Heart left ventricle (tissue), 16 donors: ENCODE measurements at places on chromosomes 13 and 19.
A peak's percentile ranks its signal among the peaks of the same experiment; 100 is the strongest.

- peaks cover 14% of the 10 kb centered on the region for H3K27me3 ChIP-seq
- no peaks in the 10 kb centered on the region for H3K36me3 ChIP-seq
- DNase-seq = no peak
- no peak overlapping the region for H3K27ac ChIP-seq
- no peaks in the 10 kb centered on the region for H3K4me1 ChIP-seq
- H3K4me3 ChIP-seq = no peak overlapping the region
These were observed 3.0 kb downstream of the PROZ start for GRCh38 chr13:113161433-113161832.

GRCh38 chr19:16791942-16792341, 37.3 kb upstream of the SIN3B start:
- no peak overlapping the region for H3K27ac ChIP-seq
- H3K4me3 ChIP-seq = no peak overlapping the region
- H3K36me3 ChIP-seq = no peaks in the 10 kb centered on the region
- no peaks in the 10 kb centered on the region for H3K4me1 ChIP-seq

GRCh38 chr19:43814663-43815352, 12.3 kb upstream of the ZNF283 start:
- H3K4me1 ChIP-seq = no peaks in the 10 kb centered on the region
- DNase-seq = no peak
- H3K27me3 ChIP-seq = no peaks in the 10 kb centered on the region
- H3K27ac ChIP-seq = no peak overlapping the region
- H3K4me3 ChIP-seq = no peak overlapping the region

DNA sequence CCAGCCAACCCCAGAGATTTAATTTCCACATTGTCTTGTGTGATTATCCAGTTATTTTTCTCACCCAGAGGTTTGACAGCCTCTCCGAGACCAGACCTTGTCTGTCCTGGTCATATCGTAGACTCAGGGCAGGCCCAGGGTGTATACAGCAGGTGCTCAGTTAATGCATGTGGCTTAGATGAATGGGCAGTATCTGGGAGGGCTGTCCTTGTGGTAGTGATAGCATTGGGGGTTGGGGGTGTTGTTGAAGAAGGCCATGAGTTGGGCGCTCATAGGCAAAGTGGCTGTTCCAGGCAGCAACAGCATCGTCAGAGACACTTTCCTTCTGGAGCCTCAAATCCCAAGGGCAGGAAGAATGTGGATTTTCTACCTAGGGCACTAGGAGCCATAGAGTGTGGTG, 16.9 kb downstream of the MAST3 start:
- DNase-seq = no peak
- H3K27me3 ChIP-seq = no peaks in the 10 kb centered on the region
- H3K27ac ChIP-seq = no peak overlapping the region
- H3K4me3 ChIP-seq = no peak overlapping the region

- DNase-seq = no peak
- no peaks in the 10 kb centered on the region for H3K4me1 ChIP-seq
- no peak overlapping the region for H3K27ac ChIP-seq
These were observed 32.8 kb upstream of the STK24 start for GRCh38 chr13:98609756-98610155.

- DNase-seq = no peak
- H3K4me3 ChIP-seq = peak overlapping the region; percentile 65
- peaks cover 18% of the 10 kb centered on the region for H3K4me1 ChIP-seq
- no peaks in the 10 kb centered on the region for H3K36me3 ChIP-seq
These were observed 324 bp upstream of the FBXO17 start for GRCh38 chr19:38975861-38976271.

DNA sequence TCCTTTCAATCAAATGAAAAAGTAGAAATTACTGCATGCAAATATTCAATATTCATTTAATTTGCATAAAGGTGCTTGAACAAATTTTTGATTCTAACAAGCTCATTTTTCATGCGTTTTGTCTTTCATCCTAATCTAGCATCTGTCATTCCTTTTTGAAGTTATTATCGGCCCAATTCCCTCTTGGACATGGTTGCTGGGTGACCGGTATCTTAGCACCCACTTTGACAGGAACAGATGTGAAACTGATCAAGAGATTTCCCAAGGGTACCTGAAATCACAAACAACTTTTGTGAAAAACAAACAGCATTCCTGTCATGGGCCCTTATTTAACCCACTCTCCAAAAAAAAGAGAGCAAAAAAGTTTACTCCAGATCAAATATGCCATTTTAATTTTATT, 13.3 kb downstream of the DACH1 start:
- H3K4me1 ChIP-seq = no peaks in the 10 kb centered on the region
- no peak for DNase-seq
- H3K4me3 ChIP-seq = no peak overlapping the region
- no peaks in the 10 kb centered on the region for H3K36me3 ChIP-seq

- H3K27me3 ChIP-seq = no peaks in the 10 kb centered on the region
- no peak overlapping the region for H3K27ac ChIP-seq
- no peaks in the 10 kb centered on the region for H3K4me1 ChIP-seq
- H3K4me3 ChIP-seq = no peak overlapping the region
These were observed 866.3 kb upstream of the SPRY2 start for GRCh38 chr13:81207231-81207630.

DNA sequence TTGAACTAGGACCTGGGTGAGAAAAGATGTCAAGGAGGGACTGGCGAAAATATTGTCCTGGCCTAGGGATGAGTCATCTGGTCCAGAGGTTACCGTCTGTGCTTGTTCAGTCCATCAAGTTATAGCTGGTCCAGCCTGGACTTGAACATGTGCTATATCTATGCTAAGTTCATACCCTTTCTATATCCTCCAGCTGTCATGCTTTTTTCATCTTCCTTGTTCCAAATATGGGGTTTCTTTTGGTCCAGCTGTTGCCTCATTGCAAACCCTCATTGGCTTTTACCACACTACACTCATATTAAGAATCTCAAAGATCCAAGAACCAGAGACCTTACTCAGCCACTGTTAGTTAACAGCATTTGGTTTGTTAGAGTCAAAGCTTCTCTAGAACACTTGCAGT, 19.1 kb upstream of the KLF12 start:
- DNase-seq = no peak
- no peaks in the 10 kb centered on the region for H3K27me3 ChIP-seq
- no peaks in the 10 kb centered on the region for H3K36me3 ChIP-seq
- H3K4me1 ChIP-seq = peaks cover 5% of the 10 kb centered on the region
- H3K4me3 ChIP-seq = no peak overlapping the region
- H3K27ac ChIP-seq = no peak overlapping the region

GRCh38 chr19:19460761-19461265, 54.5 kb downstream of the TSSK6 start:
- no peaks in the 10 kb centered on the region for H3K36me3 ChIP-seq
- peaks cover 75% of the 10 kb centered on the region for H3K4me1 ChIP-seq
- H3K4me3 ChIP-seq = peak overlapping the region; percentile 3
- H3K27ac ChIP-seq = peak overlapping the region; percentile 71
- peak; percentile 65 for DNase-seq

GRCh38 chr13:109816112-109816807, 29.9 kb upstream of the IRS2 start:
- no peaks in the 10 kb centered on the region for H3K36me3 ChIP-seq
- no peaks in the 10 kb centered on the region for H3K27me3 ChIP-seq
- no peak overlapping the region for H3K4me3 ChIP-seq
- no peaks in the 10 kb centered on the region for H3K4me1 ChIP-seq

DNA sequence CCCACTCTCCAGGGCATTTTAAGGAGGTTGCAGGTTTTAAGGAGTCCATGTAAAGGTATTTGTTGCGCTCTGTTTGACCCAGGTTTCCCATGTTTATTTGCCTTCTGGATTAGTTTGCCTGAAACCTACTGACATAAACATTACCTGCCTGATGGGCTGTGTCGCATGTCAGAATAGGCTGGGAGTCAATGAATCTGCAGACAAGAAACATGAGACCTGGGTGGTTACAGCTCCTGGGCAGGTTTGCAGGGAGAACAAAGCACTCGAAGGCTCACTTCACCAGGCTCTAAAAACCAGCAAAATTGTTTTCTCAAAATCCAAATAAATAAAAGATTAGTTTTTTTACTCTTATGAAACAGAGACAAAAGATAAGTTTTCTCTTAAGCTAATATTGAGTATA, 114.4 kb upstream of the SERTM1 start:
- H3K4me3 ChIP-seq = no peak overlapping the region
- H3K27me3 ChIP-seq = no peaks in the 10 kb centered on the region
- no peaks in the 10 kb centered on the region for H3K4me1 ChIP-seq
- H3K27ac ChIP-seq = no peak overlapping the region
- no peak for DNase-seq
- H3K36me3 ChIP-seq = no peaks in the 10 kb centered on the region

GRCh38 chr13:50037788-50038187, 22.5 kb downstream of the KCNRG start:
- no peaks in the 10 kb centered on the region for H3K36me3 ChIP-seq
- H3K27me3 ChIP-seq = no peaks in the 10 kb centered on the region
- no peak for DNase-seq
- no peak overlapping the region for H3K27ac ChIP-seq

DNA sequence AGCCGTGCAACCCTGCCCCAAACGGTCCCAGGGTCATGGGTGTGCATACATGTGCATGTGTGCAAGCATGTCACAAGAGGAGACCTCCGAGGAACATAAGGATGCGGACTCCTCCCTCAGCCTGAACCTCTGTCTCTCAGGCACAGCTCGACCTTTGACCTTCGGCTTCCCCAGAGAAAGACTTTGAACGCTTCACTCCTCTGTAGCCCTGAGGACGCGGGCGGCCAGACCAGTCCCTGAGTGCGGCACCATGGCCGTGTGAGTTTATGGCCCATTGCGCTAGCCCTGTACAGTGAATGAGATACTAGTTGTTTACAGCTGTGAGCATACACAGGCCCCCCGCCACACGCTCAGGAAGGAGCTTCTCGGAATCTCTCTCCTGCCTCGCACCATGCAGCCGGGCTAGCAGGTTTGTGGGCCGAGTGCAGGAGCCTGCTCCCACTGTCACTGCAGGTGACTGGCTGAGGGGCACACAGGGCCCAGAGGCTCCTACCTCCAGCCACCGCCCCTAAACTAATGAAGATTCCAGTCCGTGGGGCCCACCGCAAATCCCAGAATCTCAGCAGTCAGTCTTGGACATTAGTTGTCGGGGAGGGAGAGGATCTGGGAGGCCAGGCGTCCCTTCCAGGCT, 10.8 kb downstream of the RASA3 start:
- no peaks in the 10 kb centered on the region for H3K27me3 ChIP-seq
- H3K4me3 ChIP-seq = no peak overlapping the region
- H3K36me3 ChIP-seq = no peaks in the 10 kb centered on the region
- peaks cover 14% of the 10 kb centered on the region for H3K4me1 ChIP-seq
- DNase-seq = peak; percentile 46

- H3K4me1 ChIP-seq = no peaks in the 10 kb centered on the region
- H3K36me3 ChIP-seq = peaks cover 22% of the 10 kb centered on the region
- DNase-seq = peak; percentile 85
- H3K27ac ChIP-seq = peak overlapping the region; percentile 77
These were observed 21.0 kb upstream of the GDF15 start for GRCh38 chr19:18364826-18365528.

GRCh38 chr13:43831088-43831487, 44.3 kb upstream of the ENOX1 start:
- H3K27ac ChIP-seq = no peak overlapping the region
- DNase-seq = no peak
- no peaks in the 10 kb centered on the region for H3K36me3 ChIP-seq
- no peaks in the 10 kb centered on the region for H3K4me1 ChIP-seq

- peaks cover 5% of the 10 kb centered on the region for H3K4me1 ChIP-seq
- peak overlapping the region; percentile 31 for H3K4me3 ChIP-seq
- no peaks in the 10 kb centered on the region for H3K36me3 ChIP-seq
- DNase-seq = no peak
- H3K27ac ChIP-seq = no peak overlapping the region
These were observed 9.5 kb upstream of the SHKBP1 start for GRCh38 chr19:40567040-40567749.

GRCh38 chr19:991174-991931, 7.2 kb downstream of the WDR18 start:
- H3K27me3 ChIP-seq = peaks cover 9% of the 10 kb centered on the region
- no peak overlapping the region for H3K4me3 ChIP-seq
- no peak overlapping the region for H3K27ac ChIP-seq

GRCh38 chr19:1425102-1425837, 12.9 kb upstream of the RPS15 start:
- no peak overlapping the region for H3K27ac ChIP-seq
- H3K4me1 ChIP-seq = peaks cover 35% of the 10 kb centered on the region
- no peak for DNase-seq
- no peak overlapping the region for H3K4me3 ChIP-seq

GRCh38 chr19:7488736-7489353, at the start of gene PEX11G:
PEX11G (minus strand) TSS chr19:7489035; CDS start chr19:7489010, 25 bp downstream.
- peaks cover 3% of the 10 kb centered on the region for H3K4me1 ChIP-seq
- H3K4me3 ChIP-seq = peak within 1 kb of the TSS; percentile 69
- H3K27ac ChIP-seq = peak within 1 kb of the TSS; percentile 82
- DNase-seq = peak; percentile 93
- no peaks in the 10 kb centered on the region for H3K27me3 ChIP-seq

DNA sequence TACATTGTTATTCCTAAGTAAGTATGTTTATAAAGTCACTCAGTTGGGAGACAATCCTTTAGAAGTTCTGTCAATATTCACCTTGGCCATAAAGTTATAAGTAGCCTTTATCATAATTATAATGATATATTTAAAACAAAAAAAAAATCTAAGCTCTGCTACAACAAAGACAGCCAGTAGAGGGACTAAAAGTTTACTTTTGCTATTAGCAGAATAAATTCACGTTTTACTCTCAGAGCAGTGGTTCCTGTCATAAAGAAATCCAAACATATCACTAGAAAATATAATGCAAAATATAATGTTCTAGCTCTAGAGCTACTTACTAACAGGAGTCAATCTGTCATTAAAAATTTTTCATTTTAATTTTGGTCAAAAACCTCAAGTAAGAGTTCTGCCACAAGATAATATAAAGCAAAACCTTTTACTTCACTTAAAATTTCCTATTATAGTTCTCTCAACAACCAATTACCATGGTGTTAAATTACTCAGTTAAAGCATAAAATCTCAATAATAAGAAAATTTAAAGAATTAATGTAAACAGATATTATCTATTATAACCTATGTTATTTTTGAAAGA, 17.7 kb downstream of the INTS6 start:
- no peaks in the 10 kb centered on the region for H3K4me1 ChIP-seq
- H3K4me3 ChIP-seq = no peak overlapping the region
- H3K27ac ChIP-seq = no peak overlapping the region
- peaks cover 9% of the 10 kb centered on the region for H3K36me3 ChIP-seq
- DNase-seq = no peak

- DNase-seq = no peak
- peaks cover 15% of the 10 kb centered on the region for H3K36me3 ChIP-seq
- no peaks in the 10 kb centered on the region for H3K27me3 ChIP-seq
- H3K4me1 ChIP-seq = peaks cover 36% of the 10 kb centered on the region
These were observed 934 bp downstream of the KXD1 start for GRCh38 chr19:18558604-18559003.

- peaks cover 24% of the 10 kb centered on the region for H3K36me3 ChIP-seq
- peaks cover 8% of the 10 kb centered on the region for H3K4me1 ChIP-seq
- no peak overlapping the region for H3K27ac ChIP-seq
These were observed 65.2 kb downstream of the RFX2 start for GRCh38 chr19:6045108-6045507.

- no peaks in the 10 kb centered on the region for H3K36me3 ChIP-seq
- no peak for DNase-seq
- peaks cover 23% of the 10 kb centered on the region for H3K27me3 ChIP-seq
- H3K4me1 ChIP-seq = no peaks in the 10 kb centered on the region
- no peak overlapping the region for H3K4me3 ChIP-seq
These were observed 16.0 kb upstream of the EMC10 start for GRCh38 chr19:50460161-50460765.
